KG1 (cell line): ENCODE measurements at places on chromosomes 4 and X.

DNA sequence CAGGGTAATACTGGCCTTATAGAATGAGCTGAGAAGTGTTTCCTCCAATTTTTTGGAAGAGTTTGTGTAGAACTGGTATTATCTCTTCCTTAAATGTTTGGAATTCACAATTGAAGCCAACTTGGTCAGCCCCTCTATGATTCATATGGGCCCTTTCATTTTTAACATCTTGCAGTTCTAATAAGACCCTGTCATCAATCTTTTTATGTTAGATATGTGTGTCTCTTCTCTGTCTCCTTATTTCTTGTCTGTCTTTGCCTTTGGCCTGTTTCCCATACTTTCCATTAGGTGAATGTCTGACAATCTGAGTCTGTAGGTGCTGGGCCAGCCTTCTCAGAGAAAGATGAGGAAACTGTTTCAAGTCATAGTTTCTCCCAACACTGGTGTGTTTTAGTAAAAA, 88.7 kb downstream of the SLC16A2 start:
- DNase-seq: no peak

- DNase-seq: no peak
These were observed 245.2 kb upstream of the TET2 start for GRCh38 chr4:104901438-104901837.

GRCh38 chr4:55989766-55990165, 41.0 kb downstream of the CEP135 start:
- no peak for DNase-seq

GRCh38 chrX:118459494-118459893, 36.1 kb upstream of the DOCK11 start:
- no peak for DNase-seq

DNA sequence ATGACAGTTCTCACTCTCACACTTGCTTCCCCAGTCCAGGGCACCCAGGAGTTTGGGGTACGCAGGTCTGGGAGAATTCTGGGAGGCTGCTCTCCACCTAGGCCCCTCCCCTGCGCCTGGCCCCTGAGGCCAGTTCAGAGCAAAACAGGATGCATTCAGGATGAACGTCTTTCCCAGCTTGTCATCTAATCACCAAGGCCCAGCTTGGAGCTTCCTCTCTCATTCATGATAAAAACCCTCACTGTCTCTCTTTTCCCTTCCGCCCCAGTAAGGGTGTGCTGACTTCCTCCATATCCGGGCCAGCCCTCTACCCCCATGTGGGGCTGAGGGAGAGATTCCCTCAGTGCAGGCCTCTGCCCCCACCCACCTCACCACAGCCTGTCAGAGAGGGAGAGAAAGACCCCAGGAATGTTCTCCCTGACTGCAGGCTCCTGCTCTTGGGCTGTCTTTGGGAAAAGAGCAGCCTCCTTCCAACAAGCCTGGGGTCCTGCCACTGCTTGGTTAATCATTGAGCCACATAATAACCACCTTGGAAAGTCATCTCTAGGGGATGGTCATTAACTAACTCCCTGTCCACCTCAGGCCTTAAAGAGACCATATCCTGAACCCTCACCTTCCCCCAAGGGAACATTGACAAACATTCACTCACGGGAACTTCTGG, 50.1 kb downstream of the STARD8 start:
- no peak for DNase-seq

- no peak for DNase-seq
These were observed 33.4 kb downstream of the METTL14 start for GRCh38 chr4:118718511-118719170.

- no peak for DNase-seq
These were observed 23.2 kb upstream of the TSPAN7 start for GRCh38 chrX:38538134-38538533.

DNA sequence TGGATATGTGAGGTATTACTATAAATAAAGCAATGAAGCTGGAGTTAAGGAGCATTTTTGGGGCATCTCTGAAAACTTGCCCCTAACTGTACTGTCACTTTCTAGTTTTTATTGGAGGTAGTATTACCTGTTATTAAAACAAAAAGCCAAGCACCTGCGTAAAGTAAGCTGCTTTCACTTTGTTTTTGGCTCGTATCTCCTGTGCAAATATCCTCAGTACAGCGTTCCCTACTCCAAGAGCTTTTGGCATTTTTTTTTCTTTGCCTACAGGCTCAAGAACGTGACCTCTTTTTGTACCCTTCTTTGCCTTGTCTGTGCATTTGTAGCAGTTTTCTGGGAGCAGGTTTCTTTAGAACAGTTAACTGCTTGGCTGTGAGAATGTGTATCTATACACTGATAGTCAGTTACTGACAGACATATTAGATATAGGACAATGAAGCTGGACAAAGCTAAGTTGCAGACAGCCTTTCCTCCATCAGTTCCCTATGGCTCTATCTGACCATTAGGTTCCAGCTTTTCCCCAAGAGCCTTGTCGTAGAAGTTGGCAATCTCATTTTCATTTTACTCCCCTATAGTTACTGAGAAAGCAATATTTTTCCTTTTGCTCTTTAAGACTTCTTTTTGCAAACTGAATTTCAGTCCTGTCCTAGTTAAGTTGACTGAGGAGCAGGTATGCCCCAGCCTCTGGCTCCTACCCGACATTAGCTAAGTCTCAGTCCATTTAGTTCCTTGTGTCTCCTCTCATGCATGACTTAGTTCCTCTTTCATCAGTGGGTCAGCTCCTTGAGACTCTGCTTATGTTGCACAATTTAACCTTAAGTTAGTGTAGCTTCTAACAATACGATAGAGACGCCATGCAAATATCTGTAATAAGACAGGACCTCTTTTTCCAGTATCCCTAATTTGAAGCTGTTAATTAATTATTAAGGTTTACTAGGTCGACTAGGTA, 71.5 kb upstream of the HPRT1 start:
- DNase-seq: no peak

GRCh38 chrX:57647020-57647419, 33.0 kb downstream of the NLRP2B start:
- DNase-seq: no peak

DNA sequence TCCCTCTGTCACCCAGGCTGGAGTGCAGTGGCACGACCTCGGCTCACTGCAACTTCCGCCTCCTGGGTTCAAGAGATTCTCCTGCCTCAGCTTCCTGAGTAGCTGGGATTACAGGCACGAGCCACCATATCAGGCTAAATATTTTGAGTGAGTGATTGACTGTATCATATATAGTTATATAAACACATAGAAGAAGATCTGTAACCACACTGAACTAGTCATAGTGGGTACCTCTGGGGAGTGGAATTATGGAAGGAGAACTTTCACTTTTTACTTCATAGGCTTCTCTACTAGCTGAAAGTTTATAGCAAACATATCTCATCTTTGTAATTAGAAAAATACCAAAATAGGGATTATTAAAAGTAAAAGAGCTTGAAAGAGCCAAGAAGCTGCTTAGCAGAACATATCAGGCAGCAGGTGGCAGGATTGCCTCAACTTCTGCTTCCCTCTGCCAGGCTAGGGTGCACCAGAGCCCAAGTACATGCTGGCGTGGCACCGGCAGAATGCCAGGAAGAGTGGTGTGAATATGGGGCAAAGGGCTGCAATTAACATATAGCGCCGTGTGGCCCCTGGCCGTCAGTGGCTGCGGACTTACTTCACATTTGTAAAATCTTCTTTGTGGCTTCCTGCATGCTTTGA, 39.5 kb upstream of the CD40LG start:
- no peak for DNase-seq

DNA sequence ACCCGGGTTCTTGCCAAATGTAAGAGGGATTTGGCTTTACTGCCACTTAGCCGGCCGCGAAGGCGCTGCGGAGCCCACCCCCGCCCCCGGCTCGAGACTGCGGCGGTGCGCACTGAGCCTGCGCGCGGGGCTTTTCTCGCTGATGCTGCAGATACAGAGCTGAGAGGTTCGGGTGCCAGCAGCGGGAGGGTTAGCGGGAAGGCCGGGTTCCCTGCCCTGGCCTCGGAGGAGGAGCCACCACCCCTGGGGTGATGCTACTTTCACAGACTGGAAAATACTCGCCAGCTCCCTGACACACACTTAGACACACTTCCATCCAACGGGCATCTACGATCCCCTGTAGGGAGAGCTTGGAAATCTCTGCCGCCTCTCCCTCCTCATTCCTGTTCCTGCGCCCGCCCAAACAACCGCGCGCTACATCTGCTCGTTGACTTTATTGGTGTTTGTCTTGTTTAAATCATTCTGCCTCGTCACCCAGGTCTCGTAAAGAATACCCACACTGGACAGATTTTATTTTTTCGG, 2.1 kb upstream of the PCDH7 start:
- DNase-seq: no peak

GRCh38 chr4:152476796-152477195, 59.1 kb downstream of the FBXW7 start:
- no peak for DNase-seq

DNA sequence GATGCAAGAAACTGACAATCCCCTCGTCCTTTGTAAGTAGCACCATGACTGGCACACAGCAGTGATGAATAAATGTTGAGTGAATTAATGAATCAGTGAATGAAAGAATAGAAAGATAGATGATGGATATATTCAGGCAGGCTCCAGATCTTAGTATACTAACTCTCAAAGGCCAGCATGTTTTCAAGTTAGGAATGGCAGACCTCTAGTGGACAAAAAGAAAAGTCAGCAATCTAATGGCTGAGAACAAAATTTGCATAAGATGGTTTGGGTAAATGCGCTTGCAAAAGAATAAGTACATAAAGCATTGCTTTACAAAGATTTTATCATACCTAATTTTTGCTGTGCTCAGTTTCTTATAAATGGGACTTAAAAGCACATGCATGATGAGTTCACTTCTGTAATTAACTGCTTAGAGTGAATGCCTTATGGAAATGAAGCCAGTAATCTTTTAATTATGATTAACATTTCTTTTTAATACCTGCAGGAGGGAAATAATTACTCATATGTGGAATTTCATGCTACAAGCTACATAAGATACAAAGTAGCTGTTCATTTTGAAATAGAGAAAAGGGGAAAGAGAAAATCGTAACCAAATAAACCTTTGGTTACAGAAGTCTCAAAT, 126.9 kb upstream of the GPRIN3 start:
- DNase-seq: no peak

- no peak for DNase-seq
These were observed 33.3 kb downstream of the BANK1 start for GRCh38 chr4:101823864-101824263.

DNA sequence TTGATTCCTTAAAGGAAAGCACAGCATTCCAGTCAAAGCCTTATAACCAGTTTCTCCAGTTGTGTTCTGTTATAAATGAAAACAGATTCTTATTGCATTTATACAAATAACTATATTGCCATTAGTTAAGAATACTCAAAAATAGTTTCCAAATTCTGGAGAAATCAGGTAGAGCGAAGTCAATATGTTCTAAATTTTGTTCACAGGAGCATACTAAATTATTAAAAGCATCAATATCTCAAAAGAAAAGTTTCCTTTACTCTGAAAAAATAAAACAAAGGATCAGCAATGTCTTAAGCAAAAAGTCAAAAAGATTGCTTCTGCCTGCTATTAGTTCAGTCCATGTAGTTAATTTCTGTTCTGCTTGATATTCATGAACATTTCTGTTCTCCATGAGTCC, 39.7 kb downstream of the PGRMC2 start:
- DNase-seq: no peak

DNA sequence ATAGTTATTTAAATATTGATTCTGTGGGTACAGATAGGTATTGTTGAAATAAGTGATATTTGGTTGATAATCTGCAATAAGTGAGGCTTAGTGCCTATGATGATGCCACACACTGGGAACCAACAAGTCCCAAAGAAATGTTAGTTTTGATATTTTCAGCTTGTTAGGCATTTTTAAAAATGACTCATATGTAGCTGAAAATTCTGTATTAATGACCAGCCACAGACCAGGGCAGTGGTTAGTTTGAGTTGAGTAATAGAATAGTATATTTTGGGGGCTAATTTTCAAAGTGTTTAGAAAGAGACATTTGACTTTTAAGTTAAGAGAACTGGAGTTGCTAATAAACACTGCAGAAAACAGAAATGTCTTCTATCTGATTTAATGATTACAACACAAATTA, 9.4 kb downstream of the INTU start:
- no peak for DNase-seq

GRCh38 chr4:136741468-136741867, 790.8 kb downstream of the PCDH18 start:
- no peak for DNase-seq

GRCh38 chr4:185566972-185567371, 31.7 kb upstream of the PDLIM3 start:
- DNase-seq: no peak

DNA sequence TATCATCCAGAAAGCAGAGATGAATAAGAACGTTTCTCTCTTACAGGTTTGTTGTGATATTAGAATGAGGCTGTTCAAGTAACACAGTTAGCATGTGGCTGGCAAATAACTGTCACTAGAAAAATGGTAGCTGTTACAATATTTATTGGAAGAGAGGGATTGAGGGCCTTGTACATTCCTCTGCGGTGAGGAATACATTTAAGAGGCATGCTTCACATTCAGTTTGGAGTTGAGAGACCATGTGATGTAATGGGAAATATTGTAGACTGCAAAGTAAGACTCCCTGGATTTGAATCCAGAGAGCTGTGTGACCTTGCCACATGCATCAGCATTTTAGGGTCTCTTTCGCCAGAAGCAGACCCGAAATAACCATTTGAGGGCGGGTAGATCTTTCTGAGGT, 104.8 kb upstream of the KIT start:
- no peak for DNase-seq

DNA sequence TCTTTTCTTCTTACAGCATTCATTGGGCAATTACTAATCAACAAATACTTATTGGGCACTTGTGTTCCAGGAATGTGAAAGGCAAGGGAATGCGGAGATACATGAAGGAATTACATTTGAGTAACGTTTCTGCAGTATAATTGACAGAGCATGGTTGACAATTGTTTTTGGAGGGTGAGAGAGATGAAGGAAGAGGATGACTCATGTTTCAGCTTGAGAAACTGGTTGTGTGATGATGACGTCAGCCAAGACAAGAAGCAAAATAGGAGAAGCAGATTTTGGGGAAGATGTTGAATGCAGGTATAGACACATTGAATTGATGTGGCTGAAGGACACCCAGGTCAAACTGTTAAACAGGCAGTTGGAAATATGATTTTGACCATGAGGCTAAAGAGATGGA, 8.0 kb upstream of the CPEB2 start:
- DNase-seq: no peak

GRCh38 chr4:102836596-102836995, 9.2 kb upstream of the UBE2D3 start:
- DNase-seq: no peak

- no peak for DNase-seq
These were observed 1033.0 kb upstream of the INTU start for GRCh38 chr4:126599746-126600145.

GRCh38 chrX:123756320-123756719, 23.5 kb upstream of the THOC2 start:
- no peak for DNase-seq

- no peak for DNase-seq
These were observed 36.8 kb upstream of the ARSD start for GRCh38 chrX:2965965-2966364.

- no peak for DNase-seq
These were observed 106.0 kb upstream of the NDST4 start for GRCh38 chr4:115219315-115219860.

DNA sequence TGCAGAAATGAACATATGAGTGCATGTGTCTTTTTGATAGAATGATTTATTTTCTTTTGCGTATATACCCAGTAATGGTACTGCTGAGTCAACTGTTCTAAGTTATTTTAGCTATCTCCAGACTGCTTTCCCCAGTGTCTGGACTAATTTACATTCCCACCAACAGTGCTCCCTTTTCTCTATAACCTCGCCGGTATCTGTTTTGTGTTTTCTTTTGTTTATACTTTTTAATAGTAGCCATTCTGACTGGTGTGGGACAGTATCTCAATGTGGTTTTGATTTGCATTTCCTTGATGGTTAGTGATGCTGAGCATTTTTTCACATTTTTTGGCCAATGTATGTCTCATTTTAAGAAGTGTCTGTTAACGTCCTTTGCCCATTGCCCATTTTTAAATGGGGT, 218.6 kb upstream of the KCNIP4 start:
- no peak for DNase-seq
